ENCODE measurements at places on chromosomes 12 and 14.

- DNase-seq = no peak
Observed at GRCh38 chr14:59091404-59091803, 97.1 kb upstream of the DAAM1 start.

DNA sequence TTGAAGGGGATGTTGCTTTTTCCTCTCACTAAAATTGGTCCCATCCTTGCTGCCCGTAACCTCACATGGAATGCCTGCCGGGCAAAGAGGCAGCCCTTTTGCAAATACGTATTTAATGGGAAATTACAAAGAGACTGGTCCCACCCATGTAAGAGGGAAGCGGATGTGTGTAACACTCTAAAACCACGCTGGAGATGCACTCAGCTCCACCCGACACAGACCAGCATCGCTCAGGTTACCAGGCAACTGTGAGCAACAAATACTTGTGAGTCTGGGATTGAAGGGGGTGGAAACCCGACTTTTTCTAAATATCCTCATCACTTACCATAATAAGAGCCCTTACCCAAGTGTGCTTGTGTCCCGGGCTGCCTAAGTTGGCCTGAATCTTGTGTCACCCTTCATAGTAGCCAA is 47.7 kb downstream of the ELK3 start:
- no peak for DNase-seq

GRCh38 chr12:65817866-65818265 is 6.4 kb upstream of the HMGA2 start:
- no peak for DNase-seq

DNA sequence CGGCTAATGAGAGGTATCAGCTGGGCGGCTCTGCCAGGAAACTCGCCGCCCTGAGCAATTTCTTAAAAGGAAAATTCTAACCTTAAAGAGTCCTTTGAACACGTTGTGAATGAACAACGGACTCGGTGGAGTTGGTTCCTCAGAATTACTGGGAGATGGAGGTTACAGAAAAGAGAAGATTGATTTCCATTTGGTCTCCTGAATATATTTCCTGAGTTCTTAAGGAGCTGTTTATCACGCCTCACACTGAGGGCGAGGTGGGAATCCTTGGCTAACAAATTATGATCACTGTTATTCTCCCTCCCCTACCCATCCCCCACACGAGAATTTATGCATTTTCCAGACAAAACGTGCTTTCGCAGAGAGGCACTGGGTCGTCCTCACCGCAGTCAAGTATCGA is 194.5 kb upstream of the C14orf180 start:
- no peak for DNase-seq

- peak; percentile 38 for DNase-seq
Observed at GRCh38 chr12:18323159-18323558, 61.8 kb downstream of the PIK3C2G start.

- no peak for DNase-seq
Observed at GRCh38 chr12:45601390-45601789, 128.1 kb upstream of the ARID2 start.

DNA sequence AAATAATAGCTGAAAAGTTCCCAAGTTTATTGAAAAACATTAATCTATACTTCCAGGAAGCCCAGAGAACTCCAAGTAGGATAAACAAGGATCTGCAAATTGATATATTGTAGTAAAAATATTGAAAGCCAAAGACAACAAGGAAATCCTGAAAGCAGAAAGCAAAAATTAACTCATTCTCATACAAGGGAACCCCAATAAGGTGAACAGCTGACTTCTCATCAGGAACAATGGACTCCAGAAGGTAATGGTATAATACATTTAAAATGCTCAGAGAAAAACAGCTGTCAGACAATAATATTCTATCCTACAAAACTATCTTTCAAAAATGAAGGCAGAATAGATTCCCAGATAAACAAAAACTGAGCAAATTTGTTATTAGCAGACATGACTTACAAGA is 138.1 kb upstream of the BMP4 start:
- DNase-seq = no peak

- DNase-seq = no peak
Observed at GRCh38 chr12:97977870-97978405, 515.3 kb downstream of the RMST start.

GRCh38 chr12:72346363-72346944 is 74.3 kb downstream of the TRHDE start:
- peak; percentile 91 for DNase-seq

DNA sequence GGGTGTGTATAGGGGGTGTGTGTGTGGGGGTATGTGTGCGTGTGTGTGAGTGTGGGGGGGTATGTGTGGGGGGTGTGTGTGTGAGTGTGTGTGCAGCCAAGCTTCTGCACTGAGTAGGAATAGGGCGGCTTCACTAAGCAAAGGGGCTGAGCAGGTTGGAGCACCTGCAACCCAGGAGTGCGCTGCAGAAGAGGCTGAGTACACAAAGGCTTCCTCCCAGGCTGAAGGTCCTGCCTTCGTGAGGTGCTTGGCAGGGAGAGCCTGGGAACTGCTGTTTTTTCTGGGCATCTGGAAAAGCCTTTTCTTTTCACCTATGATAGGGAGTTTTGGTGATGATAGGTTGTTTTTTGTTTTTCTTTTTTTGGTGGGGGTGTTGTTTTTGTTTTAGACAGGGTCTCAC is 6.0 kb upstream of the NUDT14 start:
- DNase-seq = no peak

DNA sequence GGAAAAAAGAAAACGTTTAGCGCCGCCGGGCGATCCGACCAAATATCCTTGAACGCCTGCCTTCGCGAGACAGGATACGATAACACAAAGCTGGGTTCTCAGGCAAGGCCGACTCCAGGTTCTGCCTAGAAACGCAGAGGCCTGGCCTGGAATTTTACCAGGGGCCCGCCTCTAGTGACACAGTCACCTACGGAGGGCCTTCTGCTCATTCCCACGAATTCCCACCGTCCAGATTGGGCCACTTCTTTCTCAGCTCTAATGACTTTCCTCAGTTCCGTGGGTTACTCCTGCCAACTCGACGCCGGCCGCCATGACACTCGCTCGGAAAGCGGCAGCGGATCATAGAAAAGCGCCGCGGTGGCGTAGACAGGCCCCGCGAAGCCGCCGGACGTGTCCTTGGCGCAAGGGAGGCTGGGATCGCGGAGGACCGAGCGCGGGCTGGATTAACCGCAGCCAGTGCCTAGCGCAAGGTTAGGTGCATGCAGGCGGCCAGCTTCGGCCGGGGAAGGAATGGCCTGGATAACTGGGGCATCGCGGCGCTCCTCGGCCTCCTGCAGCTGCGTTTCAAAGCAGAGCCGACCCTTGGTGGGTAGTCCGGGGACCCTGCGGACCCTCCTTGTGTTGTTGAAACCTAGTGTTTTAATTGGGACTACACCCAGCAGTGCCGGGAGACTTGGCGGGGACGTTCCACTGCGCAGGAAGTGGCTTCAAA is at the start of gene TRIP11:
TRIP11 (minus strand) TSS at position 341 of the 712 bp plus-strand sequence. CDS start 374 bp downstream, outside the sequence.
- peak; percentile 94 for DNase-seq

DNA sequence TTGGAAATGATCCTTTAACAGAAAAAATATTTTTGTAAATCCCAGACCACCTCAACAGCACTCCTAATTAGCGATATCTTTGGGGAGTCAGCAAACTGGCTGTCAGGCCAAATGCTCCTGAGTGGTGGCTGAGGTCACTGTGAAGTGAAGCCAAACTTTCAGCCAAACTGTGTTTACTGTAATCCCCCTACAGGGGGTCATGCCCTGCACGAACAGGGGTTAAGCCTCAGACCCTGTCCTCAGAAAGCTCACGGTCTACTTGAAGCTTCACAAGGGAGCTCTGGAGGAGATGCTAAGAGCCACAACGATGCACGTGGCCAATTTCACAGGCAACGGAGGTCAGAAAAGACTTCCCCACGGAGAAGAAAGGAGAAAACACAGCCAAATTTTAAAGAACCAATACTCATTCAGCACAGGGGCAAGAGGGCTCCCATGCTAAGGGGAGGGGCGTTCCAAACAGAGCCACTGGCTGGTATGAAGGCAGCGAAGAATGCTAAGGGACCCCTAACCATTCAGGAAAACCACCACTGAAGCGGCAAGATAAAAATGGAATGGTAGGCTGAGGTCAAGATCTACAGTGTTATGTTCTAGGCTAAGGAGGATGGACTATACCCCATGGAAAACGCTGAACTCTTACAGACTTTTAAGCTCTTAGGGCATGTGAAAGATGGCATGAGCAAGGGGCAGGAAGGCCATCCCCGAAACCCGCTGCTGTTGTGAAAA is 105.4 kb downstream of the ITPR2 start:
- no peak for DNase-seq

GRCh38 chr12:16828891-16829290 is 222.9 kb upstream of the LMO3 start:
- no peak for DNase-seq

Data from foreskin fibroblast (primary cell).